ENCODE measurements at places on chromosomes 6 and 20. TPM values are rescaled to one million over a fixed set of nuclear protein-coding genes. Genes with fewer than 3 reads are reported as not detected.

Gene GMNN
- 59.8 TPM for total RNA-seq

Gene IL17F
- total RNA-seq: not detected

Gene FAM110A
- total RNA-seq: 11.2 TPM

Gene PTK7
- 5.5 TPM for total RNA-seq

Gene ERVFRD-1
- not detected for total RNA-seq

Gene SDCBP2
- 0.92 TPM for total RNA-seq

Gene MYMX
- total RNA-seq: not detected

Gene C20orf141
- 0.60 TPM for total RNA-seq

Gene CNR1
- total RNA-seq: 0.49 TPM

Gene TRIM31
- 2.0 TPM for total RNA-seq

All from A549 treated with DMSO at 1 μM for 4 hours (cell line).